Coronary artery (tissue), 2 donors: ENCODE measurements at places on chromosomes 11 and 22.

DNA sequence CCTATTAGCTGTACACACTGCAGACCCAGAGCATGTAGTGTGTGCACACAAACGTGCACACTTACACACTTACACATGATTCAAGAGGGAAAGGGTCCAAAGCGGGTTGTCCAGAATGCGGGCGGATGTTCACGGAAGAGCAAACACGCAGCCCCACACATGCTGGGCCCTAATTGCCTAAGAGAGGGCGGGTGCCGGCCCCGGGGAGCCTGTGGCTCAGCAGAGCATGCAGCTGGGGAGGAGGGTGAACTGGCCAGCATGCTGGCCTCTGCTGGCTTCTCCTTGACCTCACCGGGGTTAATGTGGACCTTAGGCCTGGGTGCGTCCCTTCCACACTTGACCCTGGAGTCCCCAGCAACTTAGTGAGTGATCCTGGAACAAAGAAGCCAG, 816.3 kb downstream of the BRD1 start:
- DNase-seq = peak; percentile 58

DNA sequence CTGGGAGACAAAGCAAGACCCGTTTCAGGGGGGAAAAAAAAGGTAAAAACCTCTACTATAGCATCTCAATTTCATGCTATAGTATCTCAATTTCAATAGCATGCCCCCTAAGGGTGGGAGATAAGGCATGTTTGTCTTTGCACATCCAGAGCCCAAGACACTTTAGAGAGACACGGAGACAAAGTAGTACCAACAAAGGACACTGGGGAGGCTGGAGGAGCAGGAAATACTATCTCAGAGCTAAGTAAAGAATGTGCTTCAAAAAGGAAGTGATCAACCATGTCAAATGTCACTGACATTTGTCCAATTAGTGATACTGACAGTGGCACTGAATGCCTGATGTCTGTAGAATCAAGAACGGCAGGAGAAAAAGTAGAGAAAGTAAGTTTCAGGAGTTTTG, 68.6 kb downstream of the RRAS2 start:
- DNase-seq = no peak

GRCh38 chr11:107397357-107397756, 60.3 kb downstream of the CWF19L2 start:
- no peak for DNase-seq

GRCh38 chr11:12801976-12802375, 127.8 kb downstream of the TEAD1 start:
- no peak for DNase-seq

- no peak for DNase-seq
These were observed 13.6 kb downstream of the DGKZ start for GRCh38 chr11:46360878-46361277.

GRCh38 chr11:60985501-60985900, 14.0 kb downstream of the CD6 start:
- no peak for DNase-seq

DNA sequence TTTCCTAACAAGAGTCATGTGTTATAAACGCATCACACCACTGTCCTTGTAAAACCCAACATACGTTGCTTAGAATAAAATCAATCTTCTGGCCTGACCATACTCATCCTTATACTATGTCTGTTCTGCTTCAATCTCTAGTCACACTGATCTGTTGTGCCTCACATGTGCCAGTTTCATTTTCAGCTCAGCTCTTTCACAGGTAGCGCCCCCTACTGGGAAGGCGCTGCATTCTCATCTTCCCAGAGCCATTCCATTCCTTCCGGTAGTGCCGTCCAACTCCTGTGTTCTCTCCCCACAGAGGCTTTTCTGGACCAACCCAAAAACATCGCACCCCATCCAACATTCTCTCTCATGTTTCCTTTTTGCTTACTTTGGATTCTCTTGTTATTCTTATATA, 22.2 kb downstream of the CASP5 start:
- DNase-seq = no peak

DNA sequence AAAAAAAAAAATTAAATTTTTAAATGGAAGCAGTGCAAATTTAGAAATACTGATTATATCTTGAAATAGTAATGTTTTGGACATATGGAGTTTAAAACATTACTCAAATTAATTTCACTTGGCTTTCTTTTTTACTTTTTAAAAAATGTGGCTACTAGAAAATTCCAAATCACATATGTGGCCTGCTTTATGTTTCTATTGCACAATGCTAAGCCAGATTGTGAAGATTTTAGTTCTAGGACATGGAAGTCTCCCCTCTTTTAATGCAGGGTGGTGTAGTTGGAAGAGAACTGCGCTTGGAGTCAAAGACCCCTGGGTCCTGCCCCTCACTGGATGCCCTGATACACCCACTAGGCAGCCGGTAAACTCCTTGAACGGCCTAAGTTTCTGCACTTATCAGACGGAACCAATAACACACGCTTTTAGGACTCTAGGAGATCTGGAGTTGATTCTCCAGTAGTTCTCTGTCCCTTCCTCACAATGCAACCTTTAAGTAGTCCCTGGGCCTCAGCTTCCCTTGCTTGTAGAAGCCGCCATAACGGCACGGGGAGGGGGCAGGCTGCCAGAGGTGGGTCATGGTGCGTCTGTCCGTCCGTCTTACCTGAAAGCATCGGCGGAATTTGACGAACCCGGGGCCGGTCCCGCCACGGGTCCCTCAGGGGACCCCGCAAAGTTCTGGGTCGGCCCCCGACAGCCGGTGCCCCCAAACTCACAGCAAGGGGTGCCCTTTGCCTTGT, 505 bp downstream of the FAM227A start:
- no peak for DNase-seq

DNA sequence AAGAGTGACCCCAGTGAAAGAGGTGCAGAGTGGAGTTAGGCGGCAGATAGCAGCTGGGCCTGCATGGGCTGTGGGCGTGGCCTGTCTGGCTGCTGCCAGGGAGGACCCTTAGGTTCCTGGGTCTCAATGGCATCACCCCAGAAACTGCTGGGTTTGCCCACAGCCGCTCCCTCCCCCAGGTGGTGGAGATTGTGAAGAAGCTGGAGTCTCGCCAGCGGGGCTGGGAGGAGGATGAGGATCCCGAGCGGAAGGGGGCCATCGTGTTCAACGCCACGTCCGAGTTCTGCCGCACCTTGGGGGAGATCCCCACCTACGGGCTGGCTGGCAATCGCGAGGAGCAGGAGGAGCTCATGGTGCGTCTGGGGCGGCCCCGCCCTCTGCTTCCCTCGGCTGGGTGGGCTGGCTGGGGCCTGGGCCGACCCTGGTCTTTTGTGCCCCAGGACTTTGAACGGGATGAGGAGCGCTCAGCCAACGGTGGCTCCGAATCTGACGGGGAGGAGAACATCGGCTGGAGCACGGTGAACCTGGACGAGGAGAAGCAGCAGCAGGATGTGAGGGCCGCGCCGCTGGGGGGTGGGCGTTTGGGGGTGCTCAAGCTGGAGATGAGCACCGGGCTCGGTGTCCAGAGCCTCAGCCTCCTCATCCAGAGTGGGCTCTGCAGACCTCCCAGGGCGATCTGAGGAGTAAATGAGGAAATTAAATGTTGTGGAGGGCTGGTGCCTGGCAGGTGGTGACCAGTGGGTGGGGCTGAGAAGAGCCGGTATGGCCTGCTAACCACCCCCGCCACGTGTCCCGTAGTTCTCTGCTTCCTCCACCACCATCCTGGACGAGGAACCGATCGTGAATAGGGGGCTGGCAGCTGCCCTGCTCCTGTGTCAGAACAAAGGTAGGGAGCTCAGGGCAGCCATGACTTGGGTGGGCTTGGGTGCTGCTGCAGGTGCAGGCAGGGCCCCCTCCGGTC, 15.0 kb downstream of the SART1 start:
- no peak for DNase-seq

DNA sequence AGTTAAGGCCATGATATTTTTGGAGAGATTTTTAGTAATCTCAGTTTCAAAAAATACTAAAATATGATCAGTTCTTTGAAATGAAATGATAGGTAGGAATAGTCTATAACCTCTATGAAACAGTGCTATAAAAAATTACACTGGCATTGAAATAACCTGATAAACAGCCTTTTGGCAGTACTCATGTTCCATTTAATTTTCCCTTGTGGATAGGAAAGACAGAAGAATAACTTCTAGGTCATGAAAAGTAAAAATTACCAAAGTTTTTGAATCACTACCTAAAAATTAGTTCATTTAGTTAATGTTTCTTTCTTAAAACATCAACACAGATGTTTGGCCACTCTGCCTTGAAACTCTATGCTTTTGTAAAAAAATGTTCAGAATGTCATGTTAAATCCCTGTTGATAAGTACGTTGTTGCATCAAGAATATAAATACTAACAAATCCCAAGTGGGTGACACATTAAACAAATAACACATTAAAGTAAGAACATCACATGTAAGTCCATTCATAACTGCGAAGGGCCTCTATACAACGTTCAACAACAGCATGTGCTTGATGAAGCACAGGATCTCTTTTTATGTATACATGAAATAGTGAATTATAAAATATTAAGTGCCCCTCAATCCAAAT, 290.2 kb downstream of the SWAP70 start:
- no peak for DNase-seq

- no peak for DNase-seq
These were observed 62.4 kb upstream of the ALKBH3 start for GRCh38 chr11:43818220-43818619.

GRCh38 chr11:75189108-75189507, 38.2 kb downstream of the SLCO2B1 start:
- DNase-seq = no peak

- DNase-seq = no peak
These were observed 393.7 kb downstream of the BRD1 start for GRCh38 chr22:49433717-49434611.

DNA sequence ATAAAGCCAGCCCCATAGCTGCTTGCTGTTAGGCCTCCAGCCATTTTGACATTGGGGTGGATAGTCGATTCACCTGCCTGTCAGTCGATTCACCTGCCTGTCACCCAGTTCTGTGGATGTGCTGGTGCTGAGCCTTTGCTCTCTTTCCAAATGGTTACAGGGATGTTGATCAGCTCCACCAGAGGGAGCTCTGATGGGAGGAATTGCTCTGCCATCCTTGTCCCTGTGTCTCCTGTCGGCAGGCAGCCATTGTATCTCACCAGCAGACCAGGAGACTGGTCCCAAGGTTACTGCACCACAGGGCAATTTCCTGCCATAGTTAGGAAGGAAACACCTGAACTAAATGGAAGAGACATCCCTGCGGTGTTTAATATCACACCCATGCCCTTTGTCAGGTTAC, 6.1 kb downstream of the MPEG1 start:
- DNase-seq = no peak

DNA sequence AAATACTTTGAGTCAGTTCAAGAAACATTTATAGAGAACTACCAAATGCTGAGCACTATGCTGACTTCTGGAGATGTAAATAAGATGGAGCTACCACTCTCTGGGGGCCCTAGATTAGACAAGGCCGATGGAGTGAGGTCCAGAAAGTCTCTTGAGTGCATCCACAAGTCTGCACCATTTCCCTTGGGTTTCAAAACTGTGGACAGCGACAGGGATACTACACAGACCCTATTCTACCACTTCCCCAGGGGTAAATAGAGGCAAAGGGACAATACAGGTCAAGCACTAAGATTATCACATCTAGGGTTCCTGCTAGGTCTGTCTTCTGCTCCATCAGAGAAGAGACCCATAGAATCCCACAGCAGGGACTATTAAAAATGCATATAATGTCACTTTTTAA, 183.2 kb downstream of the GRIA4 start:
- DNase-seq = no peak

- DNase-seq = no peak
These were observed 33.3 kb downstream of the RBFOX2 start for GRCh38 chr22:35995348-35995747.

DNA sequence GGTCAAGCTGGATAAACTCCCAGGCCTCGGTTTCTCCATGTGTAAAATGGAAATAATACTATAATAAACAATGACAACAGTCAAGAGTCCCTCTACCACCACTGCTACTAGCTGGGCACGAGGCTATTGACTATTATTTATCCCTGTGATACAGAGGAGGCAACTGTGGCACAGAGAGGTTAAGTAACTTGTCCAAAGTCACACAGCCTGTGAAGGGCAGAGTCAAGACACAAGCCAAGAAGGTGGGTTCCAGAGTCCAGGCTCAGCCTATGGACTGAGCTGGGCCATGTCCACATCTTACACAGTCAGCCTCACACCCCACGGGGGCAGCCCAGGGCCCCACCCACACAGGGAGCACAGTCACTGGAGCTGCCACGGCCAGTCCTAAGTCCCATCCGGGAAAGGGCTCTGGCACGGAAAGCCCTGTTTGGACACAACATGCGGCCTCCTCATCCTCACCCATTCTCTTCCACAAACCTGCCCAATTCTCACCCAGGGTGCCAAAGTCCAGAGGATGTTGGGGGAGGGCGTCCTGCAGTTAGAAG, 384.0 kb downstream of the SHANK2 start:
- no peak for DNase-seq

DNA sequence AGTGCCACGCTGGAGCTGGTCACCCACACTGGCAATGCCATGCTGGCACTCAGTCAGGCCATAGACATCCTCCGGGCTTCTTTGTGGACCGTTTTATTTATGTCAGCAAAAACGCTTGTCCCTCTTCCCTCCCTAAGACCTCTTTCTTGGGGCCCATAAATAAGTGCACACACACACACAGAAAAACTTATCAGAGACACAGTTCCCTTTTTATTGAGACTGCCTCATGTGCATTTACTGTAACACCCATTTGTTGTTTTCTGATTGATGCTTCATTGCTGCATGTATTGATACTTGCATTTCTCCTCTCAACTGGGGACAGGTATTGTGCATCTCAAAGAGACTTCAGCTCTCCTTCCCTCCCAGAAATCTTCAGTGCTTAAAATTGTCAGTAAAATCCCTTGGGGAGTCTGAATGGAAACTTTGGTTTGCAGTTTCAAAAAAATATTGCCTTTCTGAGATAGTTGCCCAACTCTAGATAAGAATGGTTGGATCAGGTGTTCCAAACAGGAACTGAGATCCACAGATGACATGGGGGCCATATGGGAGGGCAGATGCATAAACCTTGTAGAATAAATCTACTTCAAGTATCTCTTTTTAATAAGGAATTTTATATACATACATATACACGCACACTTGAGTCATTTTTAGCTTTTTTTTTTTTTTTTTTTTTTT, 50.9 kb downstream of the PPP2R1B start:
- DNase-seq = no peak

DNA sequence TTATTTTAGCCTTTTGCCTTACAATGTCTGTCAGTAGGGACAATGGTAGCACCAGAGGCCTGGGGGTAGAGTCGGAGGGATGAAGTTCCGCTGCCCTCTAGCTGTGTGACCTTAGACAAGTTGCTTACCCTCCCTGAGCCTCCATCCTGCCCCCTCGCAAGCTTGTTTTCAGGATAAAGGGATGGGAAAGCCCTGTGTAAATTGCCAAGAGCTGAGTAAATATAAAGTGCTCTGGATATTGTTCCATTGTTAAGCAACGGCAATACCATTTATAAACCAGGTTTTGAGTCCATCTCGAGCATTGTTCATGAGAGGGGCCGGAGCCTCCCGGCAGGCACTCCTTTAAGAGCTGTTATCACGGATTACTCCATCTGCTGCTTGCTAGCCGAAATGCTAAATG, 72.9 kb downstream of the ZBTB16 start:
- DNase-seq = no peak

GRCh38 chr22:44881624-44882023, 128.2 kb downstream of the PHF21B start:
- peak; percentile 70 for DNase-seq

GRCh38 chr22:41752011-41752970, 48.2 kb upstream of the CCDC134 start:
- no peak for DNase-seq

- DNase-seq = no peak
These were observed 86.0 kb downstream of the CCDC81 start for GRCh38 chr11:86460461-86461385.

GRCh38 chr11:62466444-62466843, 47.6 kb downstream of the SCGB1A1 start:
- DNase-seq = no peak

- no peak for DNase-seq
These were observed at the start of gene CSF2RB for GRCh38 chr22:36913427-36914389. Gene CSF2RB, plus strand, starts transcription at chr22:36913628. Its CDS starts 8,580 bp downstream, at chr22:36922208.
